Activated T-cell treated with anti-CD3 and anti-CD28 coated beads, Interleukin-2, amount 50 U/mL, for 24 hours (primary cell): ENCODE measurements at places on chromosomes 4 and X.

DNA sequence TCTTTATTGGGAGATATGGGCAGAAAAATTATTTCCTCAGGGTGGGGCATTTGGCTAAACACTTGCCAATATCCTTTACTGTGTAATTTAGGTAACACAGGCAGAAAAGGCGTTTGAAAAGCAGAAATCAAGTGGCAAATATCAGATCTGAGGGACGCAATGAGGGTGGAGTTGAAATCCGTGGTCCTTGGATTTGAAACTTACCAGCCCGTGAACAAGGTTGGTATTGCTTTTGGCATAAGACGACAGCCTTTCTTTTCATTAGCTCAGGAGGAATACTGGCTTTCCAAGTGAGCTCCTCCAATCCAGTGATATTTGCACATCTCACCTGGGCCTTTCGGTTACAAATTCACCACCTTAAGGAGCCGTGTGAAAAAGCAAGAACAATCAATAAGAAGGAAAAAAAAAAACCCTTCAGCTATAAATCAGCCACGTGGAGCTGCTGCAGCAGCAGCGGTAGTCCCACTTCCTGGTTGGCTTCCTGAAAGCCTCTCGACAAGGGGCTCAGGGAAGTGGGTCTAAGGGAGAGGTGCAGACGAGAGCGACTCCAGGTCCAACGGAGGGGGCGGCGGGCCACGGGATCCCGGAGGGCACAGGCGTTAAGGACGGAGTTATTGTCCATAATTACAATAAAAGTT lies 734 bp upstream of the GALNT7 start:
- DNase-seq, result no peak

DNA sequence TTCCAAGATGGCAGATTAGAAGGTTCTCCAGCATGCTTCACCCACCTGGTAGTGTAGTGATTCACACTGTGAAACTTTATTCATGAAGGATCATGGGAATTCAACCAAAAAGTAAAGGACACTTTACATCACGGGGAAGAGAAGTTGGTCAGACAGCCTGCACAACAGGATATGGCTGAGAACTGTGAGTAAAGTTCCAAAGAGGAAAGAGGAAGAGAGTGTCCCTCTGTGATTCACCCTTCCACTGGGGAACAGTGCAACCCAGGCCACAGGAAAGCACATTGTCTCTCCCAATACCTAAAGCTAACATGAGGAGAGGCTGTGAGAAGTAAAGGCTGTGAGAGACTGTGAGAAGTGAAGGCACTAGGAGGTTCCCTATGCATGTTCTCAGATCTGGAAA lies 137.2 kb downstream of the STPG2 start:
- DNase-seq, result no peak

- no peak for DNase-seq
These were observed 2139.0 kb downstream of the ARAP2 start for GRCh38 chr4:34105311-34105710.

GRCh38 chrX:136666088-136666487 lies 18.1 kb downstream of the CD40LG start:
- no peak for DNase-seq

DNA sequence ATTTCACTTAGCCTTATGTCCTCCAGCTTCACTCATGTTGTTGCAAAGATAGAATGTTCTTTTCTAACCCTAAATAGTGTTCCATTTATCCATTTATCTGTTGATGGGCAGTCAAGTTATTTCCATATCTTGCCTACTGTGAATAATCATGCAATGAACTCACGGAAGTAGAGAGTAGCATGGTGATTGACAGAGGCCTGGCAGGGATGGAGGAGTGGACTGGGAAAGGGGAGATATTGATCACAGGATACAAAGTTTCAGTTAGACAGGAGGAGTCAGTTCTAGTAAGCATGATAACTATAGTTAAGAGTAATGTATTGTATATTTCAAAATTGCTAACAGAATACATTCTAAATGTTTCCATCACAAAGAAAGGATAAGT lies 10.3 kb upstream of the CLNK start:
- DNase-seq, result no peak
